Activated T-cell treated with anti-CD3 and anti-CD28 coated beads, Interleukin-2, amount 50 U/mL, for 72 hours (primary cell): ENCODE measurements at places on chromosomes 16 and 17.
A peak's percentile ranks its signal among the peaks of the same experiment; 100 is the strongest.

DNA sequence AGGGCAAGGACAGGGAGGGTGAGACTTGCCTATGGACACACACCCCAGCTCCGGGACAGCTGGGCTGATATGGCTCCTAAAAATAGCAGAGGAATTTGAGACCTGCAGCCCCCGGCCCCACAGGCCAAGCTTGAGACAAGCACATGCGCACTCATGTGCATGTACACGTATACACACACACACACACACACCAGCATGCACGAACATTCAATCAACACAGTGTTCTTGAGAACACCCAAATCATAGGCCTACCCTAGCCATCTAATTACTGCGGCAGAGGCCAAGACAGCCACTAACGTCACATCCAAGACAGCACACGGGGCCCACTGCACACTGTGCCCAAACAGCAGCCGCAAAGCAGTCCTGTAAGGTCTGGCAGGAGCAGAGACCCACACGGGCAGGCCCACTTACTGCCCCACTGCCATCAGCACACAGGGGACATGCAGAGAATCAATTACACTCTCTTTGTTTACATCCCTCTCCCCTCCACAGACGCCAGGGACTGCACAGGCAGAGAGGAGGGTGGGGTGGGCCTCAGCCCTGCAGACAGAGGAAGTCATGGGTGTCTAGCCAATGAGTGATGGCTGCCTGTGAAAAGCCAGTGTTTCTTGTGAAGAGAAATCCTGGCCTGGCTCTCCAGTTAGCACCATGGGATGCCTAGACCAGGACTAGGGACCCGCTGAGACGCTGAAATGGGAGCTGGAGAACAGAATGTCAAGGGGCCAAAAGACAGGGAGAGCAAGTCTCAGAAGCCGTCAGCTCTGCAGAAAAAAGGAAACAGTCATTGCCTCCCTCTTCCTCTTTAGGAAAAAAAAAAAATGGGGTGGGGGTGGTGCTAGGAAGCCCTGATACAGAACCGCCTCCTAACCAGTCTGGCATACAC is 39.3 kb downstream of the MYO18A start:
- peak; percentile 45 for DNase-seq

- no peak for DNase-seq
Observed at GRCh38 chr17:3777366-3778120, 23.4 kb downstream of the ITGAE start.

- peak; percentile 63 for DNase-seq
Observed at GRCh38 chr17:4710693-4711634, 532 bp downstream of the ARRB2 start.

DNA sequence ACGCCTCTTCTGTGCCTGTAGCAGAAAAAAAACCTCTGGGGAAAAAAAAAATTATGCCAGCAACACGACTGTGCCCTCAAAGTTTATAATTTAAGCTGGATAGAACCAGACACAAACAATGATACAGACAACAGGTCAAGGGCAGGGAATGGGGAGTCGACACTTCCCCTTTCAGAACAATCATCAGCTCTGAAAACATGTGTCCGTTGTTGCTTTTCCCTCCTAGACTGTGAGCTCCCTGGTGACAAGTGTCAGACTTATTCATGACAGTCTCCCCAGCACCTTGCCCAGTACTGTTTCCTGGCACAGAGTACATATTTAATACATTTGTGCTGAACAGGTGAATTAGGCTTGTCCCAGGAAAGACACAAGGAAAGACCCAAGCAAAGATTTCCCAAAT is 178.3 kb downstream of the SOX9 start:
- no peak for DNase-seq

GRCh38 chr17:12058535-12058934 is 37.9 kb downstream of the MAP2K4 start:
- DNase-seq, result no peak

- DNase-seq, result no peak
Observed at GRCh38 chr16:72371307-72372086, 199.5 kb upstream of the PMFBP1 start.

DNA sequence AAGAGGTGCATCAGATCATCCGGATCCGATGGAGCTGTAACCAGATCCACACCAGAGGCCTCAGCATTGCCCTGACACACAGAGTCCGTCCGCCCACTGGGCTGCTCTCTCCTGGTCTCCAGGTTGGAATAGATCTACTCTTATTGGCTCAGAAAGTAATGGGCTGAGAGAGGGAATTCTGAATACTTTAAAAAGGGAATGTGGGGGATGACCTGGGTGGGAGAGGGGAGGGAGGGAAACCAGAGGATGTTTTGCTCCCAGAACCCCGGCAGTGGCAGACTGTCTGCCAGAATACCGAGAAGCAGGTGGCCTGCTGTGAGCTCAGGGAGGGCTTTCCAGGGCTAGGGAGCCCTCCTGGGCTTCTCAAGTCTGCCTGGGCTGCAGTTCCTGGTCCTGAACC is 126.5 kb downstream of the ENGASE start:
- DNase-seq, result no peak

DNA sequence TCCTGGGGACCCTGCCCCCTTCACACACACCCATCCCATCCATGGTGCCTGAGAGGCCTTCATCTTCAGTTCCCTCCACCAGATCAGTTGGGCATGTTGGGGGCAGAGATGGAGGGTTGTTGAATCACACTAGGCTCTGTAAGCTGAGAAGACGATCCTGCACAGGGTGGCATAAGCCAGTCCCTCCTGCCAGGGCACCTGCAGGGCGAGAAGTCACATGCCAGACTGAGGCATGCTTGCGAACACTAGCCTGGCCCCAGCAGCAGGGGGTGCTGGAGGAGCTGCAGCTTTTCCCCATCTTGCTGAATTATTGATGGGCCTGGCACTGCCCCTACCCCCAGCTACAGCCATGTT is 6.1 kb upstream of the TBX2 start:
- DNase-seq, result no peak

GRCh38 chr16:48676836-48677235 is 66.9 kb upstream of the N4BP1 start:
- DNase-seq, result no peak

GRCh38 chr17:238071-238963 is 56.9 kb upstream of the DOC2B start:
- DNase-seq, result no peak

GRCh38 chr17:12007466-12007865 is 10.2 kb upstream of the ZNF18 start:
- no peak for DNase-seq

DNA sequence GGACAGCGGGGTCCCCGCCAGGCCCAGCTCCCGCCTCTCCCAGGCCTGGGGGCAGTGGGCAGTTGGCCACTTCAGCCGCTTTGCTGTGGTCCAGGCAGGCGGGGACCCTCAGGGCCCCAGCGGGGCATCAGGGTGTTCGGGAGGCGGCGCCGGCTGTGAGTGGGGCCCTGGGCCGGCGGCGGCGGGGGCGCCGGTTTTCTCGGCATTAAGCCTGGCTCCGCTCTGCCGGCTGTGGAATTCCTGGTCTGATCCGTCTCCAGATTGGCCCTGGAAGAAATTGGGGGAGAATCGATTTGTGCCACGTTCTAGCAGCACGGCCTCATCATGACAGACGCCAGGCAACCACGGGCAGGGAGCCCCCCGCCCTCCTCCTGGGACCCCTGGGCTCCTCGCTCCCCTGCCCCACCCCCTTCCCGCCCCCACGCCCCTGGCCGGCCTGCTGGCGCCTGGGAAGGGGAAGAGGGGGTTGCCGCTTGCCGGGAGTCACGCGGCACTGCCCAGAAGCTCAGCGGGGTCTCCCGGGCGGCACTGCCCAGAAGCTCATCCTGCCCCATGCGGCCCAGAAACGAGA is 28.6 kb upstream of the SSTR5 start:
- no peak for DNase-seq

DNA sequence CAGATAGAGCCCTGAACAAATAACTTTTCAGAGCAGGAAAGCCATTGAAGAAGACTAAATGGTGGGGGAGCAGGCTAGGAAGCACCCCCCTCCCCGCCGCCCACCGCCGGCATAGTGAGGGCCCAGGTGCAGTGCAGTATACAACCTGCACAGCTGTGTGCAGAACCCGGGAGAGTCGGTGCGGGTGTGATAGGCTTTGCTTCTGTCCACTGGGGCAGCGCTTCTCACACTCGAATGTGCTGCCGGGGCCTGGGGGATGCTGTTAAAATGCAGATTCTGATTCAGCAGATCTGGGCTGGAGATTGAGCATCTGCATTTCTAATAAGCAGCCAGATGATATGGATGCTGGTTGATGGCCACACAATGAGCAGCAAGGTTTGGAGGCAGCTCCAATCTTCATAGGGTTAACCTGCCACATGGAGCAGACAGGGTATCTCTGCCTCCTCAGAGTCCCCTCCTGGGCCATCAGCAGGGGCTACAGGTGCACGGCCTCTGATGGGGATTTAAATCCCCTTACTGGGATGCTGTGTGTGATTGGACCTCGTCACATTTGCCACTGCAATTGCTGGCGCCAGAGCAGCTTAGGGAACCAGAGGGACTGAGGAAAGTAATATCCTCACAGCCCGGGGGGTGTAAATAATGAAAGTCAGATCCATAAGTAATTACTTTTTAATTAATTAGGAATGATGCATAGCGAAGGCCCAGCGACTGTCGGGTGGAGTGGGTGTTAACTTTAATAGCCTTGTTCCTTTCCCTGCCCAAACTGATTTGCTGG is 172.0 kb upstream of the RPL38 start:
- DNase-seq, result no peak

- no peak for DNase-seq
Observed at GRCh38 chr16:27700304-27700995, 150.5 kb downstream of the KATNIP start.

- DNase-seq, result peak; percentile 89
Observed at GRCh38 chr17:80855948-80856862, 135.4 kb upstream of the CHMP6 start.

DNA sequence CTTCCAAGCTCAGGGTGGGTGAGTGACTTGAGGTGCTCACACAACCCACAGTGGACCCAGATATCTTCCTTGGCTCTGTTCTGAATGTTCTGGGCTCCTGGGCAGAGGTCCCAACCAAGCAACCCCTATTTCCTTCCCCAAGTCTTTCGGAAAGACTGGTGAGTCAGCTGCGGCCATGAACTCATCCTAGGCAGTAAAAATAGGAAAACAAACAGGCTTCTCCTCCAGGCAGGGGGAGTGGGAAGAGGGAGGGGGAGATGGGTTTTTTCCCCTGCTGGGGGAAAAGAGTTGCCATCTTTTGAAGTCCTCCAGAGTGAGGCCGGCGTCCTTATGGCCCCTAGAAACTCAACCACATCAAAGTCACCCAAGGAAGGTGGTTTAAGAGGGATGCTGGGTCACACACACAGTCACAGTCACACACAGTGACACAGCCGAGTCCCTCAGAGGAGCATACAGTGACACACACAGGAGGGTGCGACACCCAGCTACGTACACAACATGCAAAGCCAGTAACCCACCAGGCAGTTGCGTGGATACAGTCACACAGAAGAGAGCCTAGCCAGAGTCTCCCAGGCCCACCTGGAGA is 16.0 kb upstream of the DLX4 start:
- no peak for DNase-seq

GRCh38 chr17:69592692-69593350 is 178.3 kb downstream of the MAP2K6 start:
- no peak for DNase-seq

- DNase-seq, result no peak
Observed at GRCh38 chr17:74447628-74448159, 15.8 kb downstream of the GPRC5C start.

- DNase-seq, result no peak
Observed at GRCh38 chr17:77884019-77884418, 74.5 kb upstream of the TNRC6C start.

GRCh38 chr16:79395591-79395990 is 204.9 kb downstream of the MAF start:
- no peak for DNase-seq

GRCh38 chr16:2756288-2757015 is 4.0 kb downstream of the SRRM2 start:
- DNase-seq, result no peak

- DNase-seq, result no peak
Observed at GRCh38 chr17:39139161-39139511, 12.3 kb downstream of the PLXDC1 start.

GRCh38 chr17:15263680-15264079 is 1.4 kb downstream of the PMP22 start:
- no peak for DNase-seq

DNA sequence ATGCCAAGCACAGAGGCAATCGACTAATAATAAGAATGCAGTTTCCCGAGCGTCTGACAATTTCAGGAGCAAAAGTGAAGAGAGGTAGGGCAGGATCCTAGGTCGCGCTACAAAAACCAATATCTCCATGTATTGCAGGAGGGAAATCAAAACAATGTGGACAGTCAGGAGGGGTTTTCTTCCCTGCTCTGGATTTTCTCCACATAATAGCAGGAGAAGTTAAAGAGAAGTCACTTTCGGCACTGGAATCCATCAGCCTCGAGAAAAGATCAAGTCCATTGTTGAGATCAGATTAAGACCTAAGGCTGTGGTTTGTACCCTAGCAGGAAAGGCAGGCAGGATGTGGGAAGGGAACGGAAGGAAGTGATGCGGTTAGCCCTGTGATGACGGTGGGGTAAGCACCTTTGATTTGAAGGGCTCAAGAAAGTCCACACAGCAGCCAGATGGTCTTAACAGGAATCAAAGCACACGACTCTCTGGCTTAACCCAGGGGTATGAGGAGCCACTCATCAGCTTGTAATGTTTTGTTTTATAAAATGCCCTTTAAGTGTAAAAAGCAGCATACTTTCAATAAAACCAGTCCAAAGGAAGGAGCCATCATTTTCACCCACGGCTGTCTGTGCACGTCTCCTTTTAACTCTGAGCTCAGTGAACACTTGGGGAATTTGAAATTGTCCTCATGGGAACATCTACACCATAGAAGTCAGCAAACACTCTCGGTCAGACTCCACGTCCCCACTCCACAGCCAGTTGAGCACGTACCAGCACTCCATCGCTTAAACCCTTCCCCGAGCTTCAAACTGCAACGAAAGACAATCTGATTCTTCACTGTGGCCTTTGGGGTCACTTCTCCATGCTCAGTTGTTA is 15.8 kb upstream of the AKTIP start:
- DNase-seq, result peak; percentile 83

- peak; percentile 36 for DNase-seq
Observed at GRCh38 chr17:28372203-28372944, 880 bp downstream of the SARM1 start.

DNA sequence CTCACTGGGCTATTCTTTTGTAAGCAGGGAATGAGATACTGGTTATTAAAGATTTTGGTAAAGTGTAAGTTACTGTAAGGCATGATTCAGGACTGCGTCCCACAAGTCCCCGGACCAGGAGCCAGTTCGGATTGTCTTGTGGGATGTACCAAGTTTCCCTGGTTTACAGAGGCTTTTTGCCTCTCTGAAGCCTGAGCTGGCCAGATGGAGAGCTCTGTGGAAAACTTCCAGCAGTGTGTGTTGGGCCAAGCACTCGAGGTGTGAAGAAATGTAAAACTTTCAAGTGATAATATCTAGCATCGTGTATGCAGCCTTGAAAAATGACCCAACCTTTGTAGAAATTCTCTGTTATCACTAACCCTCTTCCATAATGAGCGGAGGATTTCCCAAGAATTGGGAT is 2.4 kb downstream of the EPN2 start:
- no peak for DNase-seq
